ENCODE measurements at places on chromosomes 5 and 9.

- DNase-seq: no peak
Observed at GRCh38 chr5:153624451-153624765, 133.9 kb downstream of the GRIA1 start.

- no peak for DNase-seq
Observed at GRCh38 chr5:147904110-147904509, 2.2 kb downstream of the C5orf46 start.

DNA sequence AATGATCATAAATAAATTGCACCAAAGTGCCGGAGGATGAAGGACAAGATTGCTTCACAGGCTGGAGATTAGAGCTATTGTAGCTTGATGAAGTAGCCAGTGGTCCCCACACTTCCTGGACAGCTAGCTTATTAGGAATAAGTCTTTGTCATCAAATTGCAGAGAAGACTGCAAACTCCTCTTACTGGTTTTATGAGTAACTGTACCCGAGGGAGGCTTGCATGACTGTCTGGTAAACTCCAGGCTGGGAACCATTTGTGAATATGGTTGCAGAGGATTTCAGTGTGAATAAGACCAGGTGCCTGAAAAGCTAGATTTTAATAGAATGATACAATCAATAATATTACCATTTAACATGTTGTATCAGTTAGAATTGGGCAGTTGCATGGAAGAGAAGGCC is 36.5 kb upstream of the SEMA5A start:
- DNase-seq: no peak

- no peak for DNase-seq
Observed at GRCh38 chr9:97695995-97696802, 941 bp downstream of the XPA start.

DNA sequence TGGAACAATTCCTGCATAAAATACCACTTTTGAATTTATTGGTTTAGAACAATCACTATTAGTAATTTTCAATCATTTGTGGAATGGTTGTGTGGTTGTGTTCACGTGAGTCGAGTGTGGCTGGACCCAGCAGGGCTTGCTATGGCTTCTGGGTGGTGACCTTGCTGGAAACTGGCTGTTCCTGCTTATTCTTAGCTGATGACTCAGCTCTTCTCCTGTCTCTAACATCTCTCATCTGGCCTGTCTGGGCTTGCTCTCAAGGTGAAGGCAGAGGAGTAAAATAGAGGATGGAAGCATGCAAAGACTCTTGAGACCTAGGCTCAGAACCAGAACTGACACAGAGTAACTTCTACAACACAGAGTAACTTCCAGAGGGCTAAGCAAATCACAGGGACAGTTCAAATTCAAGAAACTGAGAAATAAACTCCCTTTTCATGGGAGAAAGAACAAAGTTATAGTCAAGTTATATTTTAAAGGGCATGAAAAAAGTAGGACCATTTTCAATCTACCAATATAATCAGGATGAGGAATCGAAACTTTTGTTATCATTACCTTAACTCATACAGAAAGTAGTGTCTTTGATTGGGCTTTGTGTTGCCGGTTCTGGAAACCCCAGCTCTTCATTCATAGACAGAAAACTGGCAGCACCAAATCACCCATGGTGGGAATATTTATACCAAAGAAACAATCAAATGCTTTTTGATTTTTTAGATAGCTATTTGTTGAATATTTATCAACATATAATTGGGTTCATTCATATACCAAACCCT is 665.1 kb downstream of the CDH18 start:
- DNase-seq: no peak

DNA sequence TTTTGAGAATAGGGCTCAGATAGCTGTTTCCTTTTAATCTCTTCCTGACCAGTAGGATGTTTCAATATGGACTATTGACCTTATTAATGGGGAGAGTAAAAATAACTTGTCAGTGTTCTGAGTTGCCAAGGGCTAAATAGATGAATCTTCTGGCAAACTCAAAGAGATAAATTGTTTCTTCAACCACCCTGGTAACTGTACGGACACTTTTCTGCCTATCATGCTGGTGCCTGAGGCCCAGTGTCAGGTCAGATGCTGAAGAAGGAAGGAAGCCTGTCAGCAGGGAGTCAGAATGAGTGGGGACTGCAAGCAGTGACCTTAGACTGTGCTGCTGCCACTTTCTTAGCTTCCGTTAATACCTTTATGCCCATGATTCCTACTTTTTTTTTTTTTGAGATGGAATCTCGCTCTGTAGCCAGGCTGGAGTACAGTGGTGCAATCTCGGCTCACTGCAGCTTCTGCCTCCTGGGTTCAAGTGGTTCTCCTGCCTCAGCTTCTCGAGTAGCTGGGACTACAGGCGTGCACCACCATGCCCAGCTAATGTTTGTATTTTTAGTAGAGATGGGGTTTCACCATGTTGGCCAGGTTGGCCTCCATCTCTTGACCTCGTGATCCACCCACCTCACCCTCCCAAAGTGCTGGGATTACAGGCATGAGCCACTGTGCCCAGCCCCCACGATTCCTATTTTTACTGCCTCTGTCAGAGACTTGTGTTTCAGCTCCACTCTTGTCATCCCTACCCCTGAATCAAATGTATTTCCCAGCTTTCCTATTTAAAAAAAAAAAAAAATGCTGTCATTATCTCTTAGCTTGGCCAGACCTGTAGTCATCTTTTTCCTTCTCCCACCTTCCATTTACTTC is 33.7 kb downstream of the TGFBR1 start:
- DNase-seq: no peak

GRCh38 chr5:173315495-173316338 is 12.5 kb downstream of the STC2 start:
- DNase-seq: no peak

- DNase-seq: no peak
Observed at GRCh38 chr9:113219969-113220368, 1.1 kb downstream of the FKBP15 start.

GRCh38 chr9:19298436-19299000 is 68.0 kb downstream of the DENND4C start:
- no peak for DNase-seq

DNA sequence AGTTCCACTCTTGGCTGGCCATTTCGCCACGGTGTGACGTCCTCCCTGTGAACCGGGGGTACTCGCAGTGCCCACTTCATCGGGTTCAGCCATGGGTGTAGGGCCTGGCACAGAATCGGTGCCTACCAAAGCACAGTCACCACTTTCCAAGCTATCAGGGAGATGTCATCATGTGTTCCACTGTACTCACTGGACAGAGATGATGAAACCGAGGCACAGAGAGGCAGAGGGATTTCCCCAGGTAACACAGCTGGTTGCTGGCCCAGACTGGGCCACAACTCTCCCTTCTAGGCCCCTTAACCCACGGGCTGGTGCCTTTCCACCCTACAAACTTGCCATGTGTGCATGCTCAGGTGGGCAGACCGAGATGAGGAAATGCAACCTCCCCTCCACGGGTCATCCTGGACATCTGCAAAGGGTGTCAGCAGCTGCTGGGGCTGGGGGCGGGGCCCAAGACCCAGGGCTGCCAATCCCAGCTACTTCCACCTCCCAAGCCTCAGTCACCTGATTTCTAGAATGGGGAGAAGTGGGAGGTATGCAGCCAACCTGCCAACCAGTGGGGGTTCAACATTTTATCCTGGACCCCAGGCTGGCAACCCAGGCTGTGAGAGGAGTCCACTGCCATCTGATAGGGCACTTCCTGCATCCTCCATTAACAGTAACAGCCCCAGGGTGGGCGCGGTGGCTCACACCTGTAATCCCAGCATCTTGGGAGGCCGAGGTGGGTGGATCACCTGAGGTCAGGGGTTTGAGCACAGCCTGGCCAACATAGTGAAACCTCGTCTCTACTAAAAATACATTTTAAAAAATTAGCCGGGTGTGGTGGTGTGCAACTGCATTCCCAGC is 893 bp upstream of the SH2D3C start:
- DNase-seq: peak; percentile 64

GRCh38 chr5:307306-307705 is 14.2 kb upstream of the AHRR start:
- DNase-seq: no peak
